ENCODE measurements at places on chromosomes 12 and 14. TPM values are rescaled to one million over a fixed set of nuclear protein-coding genes. Genes with fewer than 3 reads are reported as not detected.

MDGA2 gene
- 0.33 TPM for total RNA-seq

PROX2 gene
- total RNA-seq, result not detected

OR6C2 gene
- total RNA-seq, result not detected

HVCN1 gene
- total RNA-seq, result 2.9 TPM

RFX4 gene
- not detected for total RNA-seq

PMEL gene
- total RNA-seq, result 11.3 TPM

TMEM132C gene
- total RNA-seq, result 1.8 TPM

WIF1 gene
- total RNA-seq, result not detected

COX8C gene
- not detected for total RNA-seq

FGD6 gene
- total RNA-seq, result 19.4 TPM

HHIPL1 gene
- 0.14 TPM for total RNA-seq

DPY19L2 gene
- 25.9 TPM for total RNA-seq

ZC2HC1C gene
- total RNA-seq, result 8.2 TPM

RNFT2 gene
- total RNA-seq, result 17.5 TPM

PPM1H gene
- 2.9 TPM for total RNA-seq

JAG2 gene
- total RNA-seq, result 30.7 TPM

FAM181A gene
- not detected for total RNA-seq

NT5DC3 gene
- total RNA-seq, result 0.95 TPM

FOXG1 gene
- 0.11 TPM for total RNA-seq

KRT2 gene
- total RNA-seq, result not detected

PALS1 gene
- total RNA-seq, result 31.8 TPM

NTF3 gene
- 4.7 TPM for total RNA-seq

GPR132 gene
- 2.0 TPM for total RNA-seq

OTOGL gene
- 15.0 TPM for total RNA-seq

AQP6 gene
- 1.8 TPM for total RNA-seq

PCED1B gene
- 0.80 TPM for total RNA-seq

SLC41A2 gene
- total RNA-seq, result 11.7 TPM

CIROP gene
- total RNA-seq, result 0.15 TPM

YLPM1 gene
- 50.2 TPM for total RNA-seq

TPCN1 gene
- total RNA-seq, result 11.1 TPM

SYNDIG1L gene
- 0.39 TPM for total RNA-seq

BCL11B gene
- 1.7 TPM for total RNA-seq

TAS2R13 gene
- total RNA-seq, result 0.11 TPM

PKP2 gene
- total RNA-seq, result 376 TPM

ZNF140 gene
- total RNA-seq, result 10.1 TPM

RAD9B gene
- 0.21 TPM for total RNA-seq

KLRG1 gene
- total RNA-seq, result 5.6 TPM

STAC3 gene
- 15.3 TPM for total RNA-seq

HSPA2 gene
- total RNA-seq, result 2.4 TPM

C14orf39 gene
- total RNA-seq, result 0.56 TPM

CCDC38 gene
- total RNA-seq, result not detected

LMNTD1 gene
- not detected for total RNA-seq

TDRD9 gene
- not detected for total RNA-seq

HOTAIR gene
- not detected for total RNA-seq

PAWR gene
- 94.0 TPM for total RNA-seq

NPFF gene
- not detected for total RNA-seq

RFLNA gene
- total RNA-seq, result 4.5 TPM

KLRC2 gene
- not detected for total RNA-seq

CCDC197 gene
- total RNA-seq, result not detected

VCPKMT gene
- total RNA-seq, result 4.8 TPM

TEAD4 gene
- 31.9 TPM for total RNA-seq
